Stimulated activated CD8-positive, alpha-beta memory T cell treated with anti-CD3 and anti-CD28 coated beads, Interleukin-15, amount 100 ng/mL, for 24 hours (primary cell): ENCODE measurements at places on chromosomes 2 and 18.

- DNase-seq = no peak
Observed at GRCh38 chr2:63086687-63087086, 36.1 kb downstream of the OTX1 start.

- no peak for DNase-seq
Observed at GRCh38 chr18:37247497-37248161, 318.0 kb downstream of the CELF4 start.

- DNase-seq = no peak
Observed at GRCh38 chr2:11438555-11439080, 27.3 kb downstream of the E2F6 start.

- DNase-seq = no peak
Observed at GRCh38 chr2:45404807-45405297, 206.2 kb downstream of the SRBD1 start.

DNA sequence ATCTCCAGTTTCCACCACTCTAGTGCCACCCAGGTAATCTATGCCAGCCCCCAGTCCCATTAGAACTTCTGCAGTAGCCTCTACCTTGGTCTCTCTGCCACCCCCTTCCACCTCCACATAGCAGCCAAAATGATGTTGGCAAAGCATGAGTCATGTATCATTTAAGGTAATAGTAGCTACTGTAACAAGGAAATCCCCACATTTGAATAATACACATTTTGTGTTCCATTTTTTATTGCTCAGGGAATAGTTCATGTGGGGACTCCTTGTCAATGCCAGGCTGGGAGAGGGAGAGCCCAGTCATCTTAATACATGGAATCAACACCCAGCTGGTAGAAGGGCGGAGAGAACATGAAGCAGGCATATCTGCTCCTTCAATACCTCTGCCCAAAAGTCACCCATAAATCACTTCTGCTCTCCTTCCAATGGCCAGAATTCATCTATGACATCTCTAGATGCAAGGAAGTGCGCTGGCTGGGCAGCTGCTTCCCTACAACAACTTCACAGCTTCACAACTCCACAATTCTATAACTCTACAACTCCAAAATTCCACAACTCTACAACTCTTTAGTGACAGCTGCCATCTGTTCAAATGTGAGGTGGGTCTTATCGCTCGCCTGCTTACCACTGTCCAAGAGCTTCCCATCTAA lies 70.6 kb upstream of the GLS start:
- DNase-seq = no peak

DNA sequence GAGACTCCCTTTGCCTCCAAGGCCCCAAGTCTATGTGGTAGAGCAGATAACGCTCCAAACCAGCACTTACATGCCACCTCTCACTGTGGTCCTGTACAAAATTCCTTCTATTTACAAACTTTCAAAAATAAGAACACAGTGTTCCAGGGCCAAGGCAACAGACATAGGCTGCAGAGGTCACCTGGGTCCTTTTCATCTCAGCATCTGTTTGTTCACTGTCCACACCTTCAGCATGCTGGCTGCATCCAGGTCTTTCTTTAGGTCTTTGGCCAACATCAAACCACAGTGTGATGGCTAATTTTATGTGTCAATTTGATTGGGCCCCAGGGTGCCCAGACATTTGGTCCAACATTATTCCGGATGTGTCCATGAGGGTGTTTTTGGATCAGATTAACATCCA lies 20.0 kb upstream of the INO80C start:
- no peak for DNase-seq

DNA sequence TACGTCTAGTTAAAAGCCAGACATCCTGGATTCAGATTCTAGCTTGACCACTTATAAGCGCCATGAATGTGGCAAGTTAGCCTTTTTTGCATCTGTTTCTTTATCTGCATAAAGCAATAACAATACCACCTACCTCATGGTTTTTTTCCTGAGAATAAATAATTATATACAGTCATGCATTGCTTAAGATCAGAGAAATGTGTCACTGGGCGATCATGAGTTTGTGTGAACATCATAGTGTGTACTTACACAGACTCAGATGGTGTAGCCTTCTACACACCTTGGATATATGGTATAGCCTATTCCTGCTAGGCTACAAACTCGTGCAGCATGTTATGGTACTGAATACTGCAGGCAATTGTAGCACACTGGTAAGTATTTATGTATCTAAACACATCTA lies 84.7 kb upstream of the PELI1 start:
- no peak for DNase-seq

DNA sequence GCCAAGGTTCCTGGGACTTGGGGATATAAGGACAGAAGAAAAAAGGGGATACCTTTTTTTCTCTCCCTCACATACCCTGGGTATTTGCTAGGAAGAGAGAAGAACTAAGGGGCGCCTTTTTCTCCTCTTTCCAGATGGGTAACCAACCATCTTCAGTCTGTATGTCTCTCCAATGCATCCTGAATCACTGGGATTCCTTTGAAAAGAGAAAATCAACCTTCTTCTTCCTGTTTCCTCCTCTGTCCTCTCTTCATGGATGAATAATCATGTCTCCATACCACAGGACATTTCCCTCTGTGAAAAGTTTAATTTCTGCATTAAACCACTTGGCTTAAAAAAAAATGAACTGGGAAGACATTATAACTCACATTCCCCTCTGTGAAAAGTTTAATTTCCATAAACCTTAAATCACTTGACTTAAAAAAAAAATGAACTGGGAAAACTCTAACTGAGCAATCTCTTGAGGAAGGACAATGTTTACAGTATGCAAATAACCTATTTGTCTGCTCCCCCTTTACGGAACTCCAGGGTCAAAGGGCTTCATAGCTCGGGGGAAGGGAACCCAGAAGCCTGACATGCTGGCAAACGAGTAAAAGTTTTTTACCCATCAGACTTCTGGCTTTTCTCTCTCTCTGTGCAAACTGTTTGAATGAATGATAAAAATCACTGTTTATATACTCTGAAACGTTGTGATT lies 56.7 kb upstream of the FAM98A start:
- DNase-seq = no peak

DNA sequence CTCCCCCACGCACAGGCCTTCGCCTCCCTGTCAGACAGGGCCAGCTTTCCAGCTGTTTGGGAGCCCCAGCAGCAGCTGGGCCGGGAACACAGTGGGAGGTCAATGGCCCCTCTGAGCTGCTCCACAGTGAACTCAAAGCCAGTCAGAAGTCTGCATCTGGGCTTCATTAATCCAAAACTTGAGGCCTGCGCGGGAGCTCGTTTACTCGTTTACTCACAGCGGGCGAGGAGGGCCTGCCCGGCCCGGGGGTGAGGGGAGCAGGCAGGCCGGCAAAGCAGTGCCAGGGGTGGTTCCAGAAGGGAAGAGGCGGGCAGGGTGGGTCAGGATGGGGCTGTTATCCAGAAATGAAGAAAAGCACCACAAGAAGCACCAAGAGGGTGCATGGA lies 36.8 kb upstream of the SEMA4C start:
- DNase-seq = no peak

GRCh38 chr2:120108049-120108448 lies 95.2 kb downstream of the EPB41L5 start:
- no peak for DNase-seq
